ENCODE measurements at places on chromosomes 3 and 15. TPM values are rescaled to one million over a fixed set of nuclear protein-coding genes. Genes with fewer than 3 reads are reported as not detected.

CCNB2 gene
- total RNA-seq: 2.0 TPM

CAV3 gene
- total RNA-seq: not detected

DNA sequence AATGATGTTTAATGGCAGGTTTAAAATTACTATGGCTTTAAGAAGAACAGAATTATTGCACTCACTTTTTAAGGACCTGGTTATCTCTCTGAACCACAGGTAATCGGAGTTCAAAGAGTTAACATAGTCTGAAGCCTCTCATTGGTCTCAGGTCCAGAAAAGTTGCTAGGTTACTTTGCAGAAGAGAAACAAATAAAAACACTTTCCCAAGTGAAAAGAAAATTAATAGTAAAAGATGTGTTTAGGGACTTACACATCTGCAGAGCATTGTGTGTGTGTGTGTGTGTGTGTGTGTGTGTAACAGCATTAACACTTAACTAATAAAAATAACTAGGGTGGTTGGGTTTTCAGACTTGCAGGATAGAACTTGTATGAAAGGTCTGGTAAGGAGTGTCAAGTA is 1.0 kb downstream of the MASP1 start:
- peak; percentile 50 for DNase-seq

GRCh38 chr3:48232734-48233133 is 8.2 kb upstream of the ZNF589 start:
- DNase-seq: peak; percentile 80

- DNase-seq: peak; percentile 88
Observed at GRCh38 chr3:359672-360071, 163.1 kb downstream of the CHL1 start.

GRCh38 chr3:70358978-70359580 is 46.6 kb upstream of the MDFIC2 start:
- DNase-seq: peak; percentile 76

GRCh38 chr3:43036621-43037423 is 57.7 kb downstream of the GASK1A start:
- peak; percentile 16 for DNase-seq

DUOXA1 gene
- total RNA-seq: not detected

GRCh38 chr3:23294770-23295387 is 91.8 kb downstream of the UBE2E2 start:
- no peak for DNase-seq

DNA sequence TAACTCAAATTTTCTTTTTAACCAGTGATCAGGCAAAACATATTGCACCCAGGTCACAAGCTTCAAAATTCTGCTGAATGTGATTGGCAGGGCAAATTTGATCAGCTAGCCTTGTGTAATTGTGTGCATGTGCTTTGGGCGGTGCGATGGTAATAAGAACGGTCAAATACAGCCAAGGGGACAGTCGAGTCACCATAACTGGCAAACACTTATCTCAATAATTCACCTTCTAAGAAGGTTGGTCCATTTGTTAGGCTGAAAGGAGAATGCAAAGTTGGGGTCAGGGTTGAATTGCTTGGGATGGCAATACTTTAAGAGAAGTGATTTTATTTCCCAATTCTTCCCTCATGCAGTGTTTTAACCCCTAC is 302.4 kb upstream of the PDZRN3 start:
- DNase-seq: no peak

ADCY5 gene
- total RNA-seq: 0.99 TPM

DNA sequence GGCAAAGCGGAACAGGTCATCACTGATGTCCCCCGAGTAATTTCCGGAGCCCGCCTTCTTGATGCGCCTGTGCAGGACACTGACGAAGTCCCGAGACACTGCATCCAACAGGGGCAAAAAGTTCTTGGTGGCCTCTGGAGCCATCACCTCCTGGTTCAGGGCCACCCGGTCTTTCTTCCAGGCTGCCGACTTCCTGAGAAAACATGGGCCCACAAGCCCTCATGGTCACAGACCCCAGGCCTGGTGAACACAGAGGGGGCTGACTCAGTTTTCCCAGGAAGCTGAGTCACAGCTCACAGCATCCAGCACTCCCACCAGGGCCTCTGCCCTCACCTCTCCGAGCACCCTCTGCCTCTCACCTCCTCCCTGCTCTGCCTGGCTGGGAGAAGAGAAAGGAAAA is 22.4 kb downstream of the CYP11A1 start:
- no peak for DNase-seq

DPP8 gene
- 52.7 TPM for total RNA-seq

DNA sequence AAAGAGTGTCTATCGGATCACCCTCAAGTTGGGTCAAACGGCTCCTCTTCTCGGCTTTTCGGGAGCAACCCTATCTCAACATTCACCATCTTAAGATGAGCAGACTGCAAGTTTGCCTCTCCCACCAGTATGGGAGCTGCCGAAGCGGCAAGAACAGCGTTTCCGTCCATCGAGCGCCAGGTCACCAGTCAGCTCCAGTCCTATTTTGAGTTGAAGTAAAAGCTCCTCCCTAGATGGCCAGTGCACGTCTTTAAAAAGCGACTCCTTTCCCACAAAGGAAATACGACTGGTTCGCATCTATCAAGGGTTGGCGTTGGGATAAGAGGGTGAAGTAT is 369 bp upstream of the U2SURP start:
- no peak for DNase-seq

DNA sequence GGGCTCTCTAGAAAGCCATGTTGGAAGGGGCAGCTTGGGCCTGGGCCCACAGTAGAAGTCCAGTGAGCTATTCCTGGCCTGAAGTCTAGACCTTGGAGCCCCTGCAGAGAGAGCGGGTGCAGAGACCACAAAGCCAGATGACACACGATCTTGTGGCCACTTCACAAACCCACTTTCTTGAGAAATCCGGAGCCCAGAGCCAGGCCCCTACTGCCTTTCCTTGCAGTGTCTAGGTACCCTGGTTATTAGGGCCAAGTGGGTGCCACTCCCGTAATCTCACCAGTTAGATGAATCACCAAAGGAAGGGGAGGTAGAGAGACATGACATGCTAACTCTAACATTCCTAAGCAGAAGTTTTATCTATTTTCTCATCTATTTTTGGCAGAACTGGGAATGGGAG is 72.5 kb upstream of the ADAMTSL3 start:
- no peak for DNase-seq

- peak; percentile 30 for DNase-seq
Observed at GRCh38 chr3:14137004-14137403, 12.2 kb downstream of the TMEM43 start.

EPB42 gene
- total RNA-seq: not detected

GRCh38 chr3:102826636-102827035 is 391.8 kb downstream of the ZPLD1 start:
- no peak for DNase-seq

DNA sequence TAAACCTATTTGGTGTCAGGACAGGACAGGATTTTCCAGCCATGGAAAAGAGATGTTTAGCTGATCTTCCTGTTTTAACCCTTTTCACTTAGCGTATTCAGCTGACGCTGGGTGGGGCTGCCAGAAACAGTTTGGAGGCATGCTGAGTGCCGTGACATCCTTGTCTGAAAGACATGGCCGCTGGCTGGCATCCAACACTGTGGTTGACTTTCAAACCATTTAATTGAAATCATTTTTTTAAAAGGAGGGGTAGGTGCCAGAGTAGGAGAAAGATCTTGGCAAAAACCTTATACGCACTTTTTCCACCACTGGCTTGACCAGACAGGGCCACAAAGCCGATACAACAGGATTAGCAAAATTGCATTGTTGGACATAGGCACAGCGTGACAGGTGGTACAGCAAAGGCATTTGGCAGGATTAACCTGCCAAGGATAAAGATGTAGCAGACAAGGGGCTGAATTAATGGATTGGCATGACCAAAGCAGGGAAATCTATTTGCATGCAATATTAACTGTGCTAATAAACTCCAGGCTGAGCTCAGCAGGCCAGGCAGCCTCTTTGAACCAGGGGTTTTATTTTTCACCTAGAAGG is 131.8 kb upstream of the TOPAZ1 start:
- no peak for DNase-seq

DNA sequence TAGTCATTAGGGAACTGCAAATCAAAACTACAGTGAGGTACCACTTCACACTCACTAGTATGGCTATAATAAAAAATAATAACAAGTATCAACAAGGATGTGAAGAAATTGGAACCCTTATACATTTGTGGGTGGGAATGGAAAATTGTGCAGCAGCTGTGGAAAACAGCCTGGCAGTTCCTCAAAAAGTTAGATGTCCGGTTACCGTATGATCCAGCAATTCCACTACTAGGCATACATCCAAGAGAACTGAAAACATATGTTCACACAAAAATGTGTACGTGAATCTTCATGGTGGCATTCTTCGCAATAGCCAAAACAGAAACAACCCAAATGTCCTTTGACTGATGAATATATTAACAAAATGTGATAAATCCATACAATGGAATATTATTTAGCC is 187.9 kb upstream of the LYSMD4 start:
- no peak for DNase-seq

- peak; percentile 78 for DNase-seq
Observed at GRCh38 chr15:70584838-70585706, 178.3 kb downstream of the UACA start.

BFSP2 gene
- total RNA-seq: not detected

GRCh38 chr3:128321418-128321817 is 145.3 kb downstream of the DNAJB8 start:
- no peak for DNase-seq

DNA sequence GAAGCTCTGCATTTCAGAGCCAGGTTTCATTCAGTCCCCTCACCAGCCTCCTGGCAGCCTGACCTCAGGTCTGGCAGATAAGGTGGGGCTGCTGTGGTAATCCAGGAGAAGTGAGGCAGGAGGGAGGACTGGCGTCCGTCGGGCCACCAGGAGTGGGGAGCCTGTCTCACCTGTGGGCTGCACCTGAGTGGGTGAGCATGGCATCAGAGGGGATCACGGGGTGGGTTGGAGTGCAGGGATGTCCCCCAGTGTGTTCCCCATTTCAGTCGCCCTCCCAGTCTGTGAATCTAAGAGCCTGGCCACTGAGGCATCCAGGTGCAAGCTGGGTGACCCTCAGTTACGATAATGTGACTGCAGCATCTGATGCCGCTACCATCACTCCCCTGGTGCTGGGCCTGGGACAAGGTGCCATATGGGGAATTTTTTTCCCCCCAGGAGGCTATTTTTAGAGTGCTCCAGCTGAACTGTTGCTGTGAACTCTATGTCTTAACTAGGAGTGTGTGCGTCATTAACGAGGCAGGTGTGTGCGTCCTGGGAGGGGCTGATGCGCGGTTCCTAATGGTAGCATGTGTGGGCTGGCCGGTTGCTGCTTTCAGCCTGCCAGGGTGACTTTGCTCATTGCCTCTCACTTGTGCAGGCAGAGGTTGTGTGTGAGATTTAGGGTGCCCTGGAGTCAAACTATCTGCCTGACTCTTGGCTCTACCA is 165.2 kb downstream of the SLCO3A1 start:
- no peak for DNase-seq

DNA sequence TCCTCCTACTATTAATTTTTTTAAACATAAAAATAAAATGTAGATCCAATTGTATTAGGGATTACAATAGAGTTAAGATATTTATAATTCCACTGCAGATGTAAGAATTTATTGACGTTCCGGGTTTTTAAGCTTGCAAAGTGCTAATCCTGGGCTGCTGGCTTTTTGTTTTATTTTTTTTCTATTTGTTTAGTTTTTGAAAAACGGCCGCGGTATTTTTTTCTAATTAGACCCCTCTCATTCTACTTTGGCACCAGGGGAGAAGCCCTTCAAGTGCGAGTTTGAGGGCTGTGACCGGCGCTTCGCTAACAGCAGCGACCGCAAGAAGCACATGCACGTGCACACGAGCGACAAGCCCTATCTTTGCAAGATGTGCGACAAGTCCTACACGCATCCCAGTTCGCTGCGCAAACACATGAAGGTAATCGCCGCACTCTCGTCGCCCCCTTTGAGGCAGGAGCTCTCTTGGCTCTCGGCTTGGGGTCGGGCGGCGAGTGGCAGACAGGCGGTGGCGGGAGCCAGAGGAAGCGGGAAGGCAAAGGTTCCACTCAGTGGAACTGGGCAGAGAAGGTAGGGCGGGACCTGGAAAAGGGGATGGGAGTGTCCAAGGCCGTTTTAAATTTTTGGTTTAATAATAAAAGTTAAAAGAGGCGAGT is 3.2 kb downstream of the ZIC1 start:
- no peak for DNase-seq

DNA sequence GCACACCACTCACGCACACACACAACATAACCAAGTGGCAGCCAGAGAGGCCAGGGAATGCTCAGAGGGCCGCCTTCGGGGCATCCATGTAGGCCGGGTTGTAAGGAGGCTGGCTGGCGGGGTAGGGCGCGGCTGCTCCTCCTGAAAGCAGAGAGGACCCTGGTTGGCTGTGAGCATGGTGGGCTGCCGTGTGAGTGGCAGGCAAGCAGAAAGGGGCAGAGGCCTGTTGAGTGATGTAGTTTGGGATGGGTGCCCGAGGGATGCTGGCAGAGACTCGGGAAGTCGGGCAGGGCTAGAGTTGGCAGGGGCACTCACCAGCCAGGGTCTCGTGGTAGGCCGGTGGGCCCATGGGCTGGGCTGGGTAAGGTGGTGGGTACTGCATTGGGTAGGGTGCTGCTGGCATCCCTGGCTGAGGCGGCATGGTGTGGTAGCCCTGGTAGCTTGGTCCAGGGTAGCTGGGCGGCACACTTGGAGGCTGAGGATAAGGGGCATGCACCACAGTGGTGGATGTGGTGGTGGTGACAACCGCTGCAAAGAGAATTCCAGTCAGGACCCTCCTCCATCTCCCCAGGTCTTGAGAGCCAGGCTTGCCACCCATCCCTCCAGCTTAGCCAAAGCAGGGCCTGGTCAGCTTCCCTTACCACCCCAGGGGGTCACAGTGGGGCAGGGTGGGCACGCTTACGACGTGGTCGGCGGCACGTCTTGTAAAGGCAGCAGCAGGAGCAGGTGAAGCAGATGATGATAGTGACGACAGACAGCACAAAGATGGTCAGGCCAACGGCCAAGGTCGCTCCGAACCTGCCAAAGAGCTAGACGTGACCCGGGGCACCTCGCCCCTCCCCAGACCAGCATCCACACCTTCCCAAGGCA is 22.7 kb downstream of the ATRIP start:
- no peak for DNase-seq

KNL1 gene
- 0.80 TPM for total RNA-seq

DNA sequence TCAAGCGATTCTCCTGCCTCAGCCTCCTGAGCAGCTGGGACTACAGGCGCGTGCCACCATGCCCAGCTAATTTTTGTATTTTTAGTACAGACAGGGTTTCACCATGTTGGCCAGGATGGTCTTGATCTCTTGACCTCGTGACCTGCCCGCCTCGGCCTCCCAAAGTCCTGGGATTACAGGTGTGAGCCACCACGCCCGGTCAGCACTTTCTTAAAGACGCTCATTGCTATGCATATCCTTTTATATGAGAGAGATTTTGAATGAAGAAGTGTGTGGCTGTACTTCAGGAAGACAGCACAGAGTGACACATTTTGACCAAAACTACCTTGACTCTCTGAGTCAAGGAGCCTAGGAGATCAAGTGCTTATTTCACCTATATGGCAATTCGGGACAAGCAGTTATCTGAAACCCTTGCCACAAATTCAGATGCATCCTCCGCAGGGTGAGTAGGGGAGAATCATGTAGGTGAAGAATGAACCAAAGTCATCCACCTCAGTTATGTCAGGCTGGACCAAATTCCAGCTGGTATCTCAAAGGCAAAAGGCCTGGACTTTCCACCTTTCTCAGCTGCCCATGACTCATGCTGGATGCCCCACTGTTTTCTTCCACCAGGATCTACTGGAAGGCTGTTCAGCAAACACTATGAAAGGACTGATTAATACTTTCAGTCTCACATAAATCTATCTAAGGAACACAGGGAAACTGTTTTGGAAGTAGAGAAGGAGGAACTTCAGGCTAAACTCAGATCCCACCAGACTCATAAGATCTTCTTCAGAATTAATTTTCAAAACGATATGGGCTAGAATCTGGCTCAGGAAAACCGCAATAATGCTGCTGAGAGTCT is 31.9 kb downstream of the SUSD5 start:
- peak; percentile 52 for DNase-seq

- no peak for DNase-seq
Observed at GRCh38 chr3:77039606-77040171, at the start of gene ROBO2. Gene ROBO2 (plus strand): TSS chr3:77040099. CDS start chr3:77040786, 687 bp downstream.

Data from renal cortical epithelial cell (primary cell).